Fibroblast of lung (primary cell): ENCODE measurements at places on chromosomes 11 and 22. TPM values are rescaled to one million over a fixed set of nuclear protein-coding genes. Genes with fewer than 3 reads are reported as not detected.

DNA sequence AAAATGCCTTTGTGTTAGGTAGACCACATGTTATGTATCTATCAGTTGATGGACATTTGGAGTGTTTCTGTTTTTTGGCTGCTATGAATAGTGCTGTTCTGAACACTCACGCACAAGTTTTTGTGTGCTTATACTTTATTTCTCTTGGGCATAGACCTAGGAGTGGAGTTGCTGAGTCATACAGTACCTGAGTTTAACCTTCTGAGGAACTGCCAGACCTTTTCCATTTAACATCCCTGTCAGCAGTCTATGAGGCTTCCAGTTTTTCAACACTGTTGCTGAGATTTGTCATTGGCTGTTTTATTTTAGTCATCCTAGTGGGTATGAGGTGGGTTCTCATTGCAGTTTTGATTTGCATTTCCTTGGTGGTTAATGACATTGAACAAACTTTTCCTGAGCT, 4.4 kb downstream of the CTTN start:
- DNase-seq = no peak

DNA sequence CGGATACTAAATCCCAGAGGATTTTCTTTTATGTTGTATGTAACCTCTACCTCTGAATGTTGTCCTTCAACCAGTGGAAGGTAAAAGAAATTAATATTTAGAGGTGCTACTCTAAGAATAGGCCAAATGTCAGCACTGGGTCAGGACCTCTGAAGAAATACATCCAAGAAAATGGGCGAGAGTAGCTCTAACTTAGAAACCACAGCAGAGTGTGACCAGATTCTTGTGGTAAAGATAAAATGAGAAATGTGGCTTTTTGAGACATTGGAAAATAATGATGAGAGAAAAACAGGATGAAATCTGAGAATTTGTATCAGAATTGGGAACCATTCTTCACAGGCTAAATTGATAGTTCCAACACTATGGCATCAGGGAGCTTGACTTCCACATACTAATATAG, 63.5 kb downstream of the CSTPP1 start:
- DNase-seq = peak; percentile 21

The NNMT gene
- 156 and 194 TPM in 2 replicates for polyA plus RNA-seq

The PAMR1 gene
- 120 and 132 TPM in 2 replicates for polyA plus RNA-seq

DNA sequence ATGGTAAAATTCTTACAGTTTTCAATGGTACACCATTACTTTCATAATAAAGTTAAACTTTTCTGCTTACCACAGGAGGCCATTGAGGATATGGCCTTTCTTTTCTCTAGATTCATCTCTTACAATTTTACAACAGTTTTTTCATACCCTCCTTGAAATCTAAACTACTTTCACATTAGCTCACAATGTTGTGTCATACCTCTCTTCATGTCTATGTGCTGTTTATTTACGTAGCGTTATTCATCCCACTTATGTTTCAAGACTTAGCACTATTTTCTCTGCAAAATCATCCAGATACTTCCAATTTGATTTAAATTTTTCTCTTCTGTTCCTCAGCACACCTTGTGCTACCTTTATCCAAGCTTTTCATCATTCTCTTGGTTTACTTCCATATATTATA, 123.3 kb downstream of the METTL15 start:
- peak; percentile 66 for DNase-seq

DNA sequence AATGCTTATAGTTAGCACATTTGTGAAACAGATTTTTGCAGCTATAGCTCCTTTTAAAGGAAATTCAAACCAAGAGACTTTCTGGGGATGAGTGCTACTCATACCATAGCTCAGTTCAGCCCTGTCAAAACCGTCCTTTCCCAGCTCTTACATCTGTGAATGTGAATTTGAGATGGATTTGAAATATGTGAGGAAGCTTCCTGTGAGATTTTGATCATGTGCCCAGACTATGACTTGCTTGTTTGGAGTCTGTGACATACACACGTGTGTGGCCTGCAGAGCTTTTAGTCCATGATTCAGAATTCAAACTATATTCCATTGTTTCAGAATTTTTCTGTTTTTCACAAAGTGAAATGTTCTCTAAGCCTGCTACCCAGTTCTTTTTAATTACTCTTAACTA, 4.4 kb upstream of the MMP1 start:
- peak; percentile 91 for DNase-seq

The ASPHD2 gene
- 0.42 and 0.88 TPM in 2 replicates for polyA plus RNA-seq

The PAK1 gene
- 34.6 and 67.6 TPM in 2 replicates for polyA plus RNA-seq

DNA sequence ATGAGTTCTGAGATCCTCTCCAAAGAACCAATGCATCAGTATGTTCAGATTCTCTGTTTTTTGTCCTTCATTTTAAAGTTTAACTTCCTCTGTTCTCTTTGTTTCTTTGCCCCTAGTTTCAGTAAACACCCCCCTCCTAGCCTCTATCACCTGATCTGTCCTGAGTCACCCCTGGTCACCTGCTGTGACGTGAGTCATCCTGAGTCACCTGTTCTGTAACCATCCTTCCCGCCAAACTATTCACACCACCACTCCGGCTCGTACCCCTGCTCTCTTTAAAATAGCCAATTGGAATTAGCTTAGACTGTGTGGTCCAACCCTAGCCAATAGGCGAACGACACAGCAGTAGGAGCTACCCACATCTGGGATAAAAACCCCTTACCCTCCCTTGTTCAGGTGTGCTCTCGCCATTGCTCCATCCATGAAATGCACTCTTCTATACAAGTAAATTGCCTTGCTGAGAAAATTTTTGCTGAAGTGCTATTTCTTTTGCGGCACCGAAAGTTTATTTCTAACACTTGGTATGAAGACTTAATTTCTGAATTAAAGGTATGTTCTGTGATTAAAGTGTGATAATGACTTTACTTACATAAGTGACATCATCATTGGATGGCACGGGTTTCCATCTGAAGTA, 318.4 kb downstream of the AASDHPPT start:
- no peak for DNase-seq

The FAM180B gene
- not detected in 2 replicates for polyA plus RNA-seq

The ANKRD13D gene
- 11.5 and 12.9 TPM in 2 replicates for polyA plus RNA-seq

The EP300 gene
- polyA plus RNA-seq = 9.1 and 10.1 TPM in 2 replicates

- no peak for DNase-seq
Observed at GRCh38 chr11:10289765-10290380, 4.1 kb downstream of the SBF2 start.

- peak; percentile 63 for DNase-seq
Observed at GRCh38 chr22:30425616-30426387, at the start of gene MTFP1. TSS of gene MTFP1 (plus strand) at chr22:30425768. CDS start at chr22:30425880, 112 bp downstream.

- no peak for DNase-seq
Observed at GRCh38 chr11:68962527-68963250, 18.1 kb downstream of the MRGPRD start.

DNA sequence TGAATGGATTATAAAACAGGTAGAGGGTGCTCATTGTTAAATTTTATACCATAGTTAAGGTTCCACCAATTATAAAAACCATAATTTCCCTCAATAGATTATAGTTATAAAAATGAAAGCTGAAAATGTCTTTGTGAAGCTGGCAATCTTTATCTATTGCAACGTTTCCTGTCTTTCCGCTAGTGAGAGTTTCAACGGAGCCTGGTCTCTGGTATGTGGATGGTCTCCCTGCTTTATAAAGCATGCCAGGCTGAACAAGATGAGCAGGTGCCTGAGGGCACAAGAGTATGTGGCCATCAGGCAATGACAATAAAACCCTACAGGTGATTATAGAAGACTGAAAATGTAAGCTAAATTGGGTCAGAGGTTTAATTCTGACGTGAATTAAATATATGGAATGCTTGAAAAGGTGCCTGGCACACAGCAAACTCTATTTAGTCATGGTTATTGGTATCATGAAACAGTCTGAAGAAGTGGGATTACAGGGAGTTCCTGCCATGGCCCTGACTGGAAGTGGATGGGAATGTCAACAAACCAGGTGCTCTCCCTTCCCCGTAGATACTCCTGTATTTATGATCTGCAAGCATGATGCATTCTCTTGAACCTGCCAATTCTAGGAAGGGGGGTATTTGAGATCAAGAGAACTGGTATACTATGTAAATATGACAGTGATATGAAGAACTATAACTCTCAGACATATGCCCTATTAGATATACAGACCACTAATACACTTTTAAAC, 115.7 kb downstream of the ENTHD1 start:
- DNase-seq = no peak

DNA sequence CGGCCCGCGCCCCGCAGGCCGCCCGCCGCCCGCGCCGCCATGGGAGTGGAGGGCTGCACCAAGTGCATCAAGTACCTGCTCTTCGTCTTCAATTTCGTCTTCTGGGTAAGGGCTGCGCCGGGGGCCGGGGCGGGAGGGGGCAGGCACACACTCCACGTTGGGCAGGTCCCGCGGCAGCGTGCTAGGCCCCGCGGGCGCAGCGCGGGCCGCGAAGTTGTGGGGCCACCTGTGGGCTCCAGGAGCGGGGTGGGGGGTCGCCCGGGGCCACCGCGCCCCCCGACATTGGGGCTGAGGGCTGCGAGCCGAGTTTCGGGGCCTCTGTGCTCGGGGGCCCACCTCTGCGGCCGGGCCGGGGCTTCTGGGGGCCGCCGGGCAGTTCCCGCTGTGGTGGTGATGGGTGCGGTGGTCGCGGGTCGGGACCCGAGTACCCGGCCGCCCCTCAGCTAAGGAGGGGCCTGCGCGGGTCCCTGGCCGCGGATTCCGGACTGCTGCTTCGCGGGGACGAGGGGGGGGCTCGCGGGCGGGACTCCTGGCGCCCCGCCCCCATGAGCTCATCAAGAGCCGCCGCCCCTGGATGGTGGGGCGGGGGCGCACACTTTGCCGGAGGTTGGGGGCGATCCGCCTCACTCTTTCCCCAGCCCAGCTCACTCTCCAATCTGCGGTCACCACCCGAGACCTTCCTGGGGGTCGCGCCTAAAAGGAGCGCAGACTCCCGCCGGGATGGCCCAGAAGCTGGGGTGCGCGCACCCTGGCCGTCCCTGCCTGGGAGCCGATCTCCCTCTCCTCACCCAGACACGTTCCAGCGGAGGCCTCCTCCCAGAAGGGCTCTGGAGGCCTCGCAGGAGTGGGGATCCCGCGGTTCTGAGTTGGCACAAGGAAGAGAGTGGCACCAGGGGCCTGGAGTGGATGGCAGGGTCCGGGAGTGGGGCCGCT, 667 bp downstream of the CD81 start:
- peak; percentile 45 for DNase-seq

The C22orf31 gene
- polyA plus RNA-seq = 0.14 TPM in 1 of 2 replicates, not detected in the other

DNA sequence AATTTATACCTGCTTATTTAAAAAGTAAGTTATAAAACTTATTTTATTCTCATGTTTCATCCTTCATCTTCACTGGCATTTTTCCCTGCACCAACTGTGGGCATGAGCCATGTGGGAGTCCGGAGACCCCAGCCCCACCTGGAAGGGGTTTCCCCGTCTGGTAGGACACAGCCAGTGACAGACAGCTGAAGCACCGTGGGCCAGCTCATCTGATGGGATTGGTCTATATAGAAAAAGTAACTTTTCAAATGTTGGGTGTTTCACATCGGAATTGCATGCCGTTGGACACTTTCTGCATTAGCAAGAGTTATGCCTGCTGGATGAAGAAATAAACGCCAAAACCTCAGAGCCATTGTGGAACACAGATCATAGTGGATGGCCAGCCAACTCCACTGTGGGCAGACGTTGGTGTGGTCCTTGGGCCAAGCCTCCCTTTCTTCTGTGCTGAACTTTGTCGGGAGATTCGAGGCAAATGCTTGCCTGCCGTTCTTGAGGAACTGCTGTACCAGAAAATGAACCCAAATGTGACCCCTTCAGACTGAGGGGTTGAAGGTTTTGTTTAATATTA, 1329.3 kb downstream of the TBC1D22A start:
- no peak for DNase-seq

The DDTL gene
- polyA plus RNA-seq = 0.36 and 0.51 TPM in 2 replicates

DNA sequence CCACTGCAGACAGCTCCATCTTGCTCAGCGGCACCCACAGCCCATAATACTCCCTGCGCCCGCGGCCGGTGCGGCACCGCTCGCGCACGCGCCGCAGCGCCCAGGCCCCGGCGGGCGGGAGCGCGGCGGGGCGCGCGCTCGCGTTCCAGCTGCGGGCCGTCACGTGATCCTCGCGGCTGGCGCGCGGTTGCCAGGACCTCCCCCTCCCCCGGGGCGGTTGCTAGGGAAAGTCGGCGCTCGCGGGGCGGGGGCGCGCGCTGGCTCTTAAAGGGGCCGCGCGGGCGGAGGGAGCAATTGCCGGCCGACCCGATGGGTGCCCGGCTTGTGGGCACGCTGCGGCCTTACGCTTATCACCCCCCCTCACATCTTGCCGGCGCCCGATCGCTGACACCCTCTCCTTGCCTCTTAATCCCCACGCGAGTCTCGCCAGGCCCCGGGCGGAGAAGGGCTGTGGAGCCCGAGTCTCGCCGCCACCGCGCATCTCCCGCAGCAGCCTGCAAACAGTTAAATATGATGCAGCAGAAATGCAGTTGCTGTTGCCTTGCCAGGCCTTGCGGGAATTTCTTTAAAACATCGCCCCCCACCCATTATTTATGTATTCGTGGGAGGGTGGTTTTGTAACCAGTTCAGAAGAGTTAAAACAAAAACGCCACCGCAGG, at the start of gene CBX6:
TSS of gene CBX6 (minus strand) at position 45 of the 659 bp plus-strand sequence. CDS start at position 19, 26 bp downstream.
- peak; percentile 93 for DNase-seq

GRCh38 chr22:21041937-21042336, 3.8 kb upstream of the LRRC74B start:
- DNase-seq = peak; percentile 34

GRCh38 chr11:776561-777287, 563 bp downstream of the GATD1 start:
- no peak for DNase-seq

DNA sequence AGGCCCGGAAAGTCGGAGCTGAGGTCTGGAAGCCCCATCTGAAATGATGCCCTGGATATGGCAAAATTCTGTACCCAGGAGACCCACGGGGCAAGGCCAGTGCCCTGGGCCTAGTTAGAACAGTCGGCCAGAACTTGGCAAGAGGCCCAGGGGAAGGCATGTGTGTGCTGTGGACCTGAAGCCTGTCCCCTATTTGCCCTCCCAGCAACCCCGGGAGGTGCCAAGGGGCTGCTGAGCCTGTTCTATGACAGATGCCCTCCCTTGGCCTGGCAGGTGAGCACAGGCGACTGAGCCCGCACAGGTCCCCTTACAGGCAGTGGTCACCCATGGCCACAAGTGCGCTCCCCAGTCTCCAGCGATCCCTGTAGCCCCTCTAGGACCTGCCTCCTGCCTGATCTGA, 51.7 kb downstream of the NAT10 start:
- no peak for DNase-seq

- peak; percentile 60 for DNase-seq
Observed at GRCh38 chr11:9691865-9692264, 28.0 kb downstream of the SWAP70 start.

DNA sequence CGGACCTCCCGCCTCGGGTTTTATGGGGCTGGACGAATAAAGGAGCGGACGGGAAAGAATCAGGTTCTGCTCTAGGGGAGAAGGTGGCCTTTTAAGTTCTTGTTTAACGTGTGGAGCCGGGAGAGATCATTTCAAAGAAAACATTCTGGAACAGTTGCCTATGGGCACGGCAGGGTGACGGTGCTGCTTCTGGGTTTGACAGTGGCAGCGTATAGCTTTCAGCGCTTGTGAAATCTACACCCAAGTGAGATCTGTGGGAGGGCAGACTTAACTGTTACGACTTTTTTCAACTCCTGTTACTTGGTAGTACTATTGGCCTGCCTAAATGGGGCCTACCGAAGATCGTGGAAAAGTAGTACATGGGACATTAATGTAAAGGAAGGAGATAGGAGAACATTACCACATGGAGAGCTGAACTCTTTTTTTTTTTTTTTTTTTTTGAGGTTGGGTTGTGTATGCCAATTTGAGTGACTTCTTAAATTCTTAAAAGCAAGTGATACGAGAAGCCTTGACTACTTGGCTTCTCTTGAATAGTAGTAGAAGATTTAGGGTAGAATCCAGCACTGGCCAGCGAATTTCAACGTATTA, 743 bp downstream of the USP47 start:
- peak; percentile 92 for DNase-seq
